ENCODE measurements at places on chromosomes 6 and 20.

- DNase-seq: peak; percentile 35
Measured at GRCh38 chr6:10719964-10720264, 3.0 kb upstream of the TMEM14C start.

DNA sequence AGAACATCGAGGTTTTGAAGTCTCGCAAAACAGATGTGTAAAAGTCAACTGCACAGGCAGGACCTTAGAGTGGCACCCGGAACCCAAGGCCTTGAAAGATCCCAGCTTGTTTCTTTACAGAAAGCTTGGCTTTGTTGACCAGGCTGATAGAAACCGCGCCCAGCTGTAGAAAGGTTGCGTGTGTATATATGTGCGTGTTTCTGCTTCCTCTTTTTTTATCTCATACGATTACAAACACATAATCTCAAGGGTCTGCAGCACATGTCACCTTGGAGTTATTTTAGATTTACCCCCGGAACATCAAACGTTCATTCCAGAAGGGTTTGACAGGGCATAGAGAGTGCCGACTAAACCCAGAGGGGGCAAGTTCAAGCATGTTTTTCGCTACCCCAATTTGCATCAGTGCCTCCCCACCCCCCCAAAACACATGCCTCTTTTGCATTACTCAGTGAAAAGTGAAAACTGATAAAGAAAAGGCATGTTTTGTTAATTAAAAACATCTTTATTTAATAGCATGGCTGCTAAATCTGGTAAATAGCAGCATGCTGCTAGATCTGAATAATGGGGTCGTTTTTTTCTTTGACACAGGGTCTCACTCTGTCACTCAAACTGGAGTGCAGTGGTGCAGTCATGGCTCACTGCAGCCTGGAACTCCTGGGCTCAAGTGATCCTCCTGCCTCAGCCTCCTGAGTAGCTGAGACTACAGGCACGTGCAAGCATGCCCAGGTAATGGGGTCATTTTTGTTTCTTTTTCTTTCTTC lies 33.2 kb upstream of the NCOA3 start:
- DNase-seq: no peak

- DNase-seq: no peak
Measured at GRCh38 chr6:48389146-48390043, 278.4 kb upstream of the PTCHD4 start.

GRCh38 chr20:48846516-48847492 lies 19.0 kb upstream of the PREX1 start:
- DNase-seq: no peak

DNA sequence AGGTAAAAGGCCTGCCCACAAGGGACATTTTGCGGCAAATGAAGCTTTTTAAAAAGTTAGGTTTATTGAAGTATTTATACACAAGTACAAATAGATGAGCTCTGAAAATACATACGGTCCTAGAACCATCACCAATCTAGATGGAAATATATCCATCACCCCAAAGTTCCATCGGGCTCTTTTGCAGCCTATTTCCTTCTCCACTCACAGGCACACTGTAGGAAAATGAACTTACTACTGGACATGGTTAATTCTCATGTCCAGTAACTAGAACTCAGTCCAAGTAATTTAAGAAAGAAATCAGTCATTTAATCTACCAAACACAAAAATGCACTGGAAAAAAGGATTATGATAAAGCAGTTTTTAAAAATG lies 6.2 kb downstream of the PCNA start:
- no peak for DNase-seq

GRCh38 chr6:32406857-32407256 lies at the start of gene BTNL2:
Gene BTNL2, minus strand, starts transcription at chr6:32407181. Its CDS starts 58 bp downstream, at chr6:32407123.
- no peak for DNase-seq

GRCh38 chr6:82602776-82603175 lies 239.2 kb downstream of the TPBG start:
- DNase-seq: no peak

GRCh38 chr6:29263001-29263400 lies 38.5 kb upstream of the OR14J1 start:
- DNase-seq: no peak

- no peak for DNase-seq
Measured at GRCh38 chr6:105898286-105898685, 187.8 kb upstream of the PRDM1 start.

- no peak for DNase-seq
Measured at GRCh38 chr20:24668384-24668702, 198.9 kb downstream of the SYNDIG1 start.

GRCh38 chr20:62331347-62331746 lies 28.6 kb downstream of the ADRM1 start:
- no peak for DNase-seq

GRCh38 chr6:35634316-35634715 lies 54.4 kb downstream of the FKBP5 start:
- no peak for DNase-seq

- no peak for DNase-seq
Measured at GRCh38 chr20:61925555-61926252, 140.0 kb downstream of the TAF4 start.

DNA sequence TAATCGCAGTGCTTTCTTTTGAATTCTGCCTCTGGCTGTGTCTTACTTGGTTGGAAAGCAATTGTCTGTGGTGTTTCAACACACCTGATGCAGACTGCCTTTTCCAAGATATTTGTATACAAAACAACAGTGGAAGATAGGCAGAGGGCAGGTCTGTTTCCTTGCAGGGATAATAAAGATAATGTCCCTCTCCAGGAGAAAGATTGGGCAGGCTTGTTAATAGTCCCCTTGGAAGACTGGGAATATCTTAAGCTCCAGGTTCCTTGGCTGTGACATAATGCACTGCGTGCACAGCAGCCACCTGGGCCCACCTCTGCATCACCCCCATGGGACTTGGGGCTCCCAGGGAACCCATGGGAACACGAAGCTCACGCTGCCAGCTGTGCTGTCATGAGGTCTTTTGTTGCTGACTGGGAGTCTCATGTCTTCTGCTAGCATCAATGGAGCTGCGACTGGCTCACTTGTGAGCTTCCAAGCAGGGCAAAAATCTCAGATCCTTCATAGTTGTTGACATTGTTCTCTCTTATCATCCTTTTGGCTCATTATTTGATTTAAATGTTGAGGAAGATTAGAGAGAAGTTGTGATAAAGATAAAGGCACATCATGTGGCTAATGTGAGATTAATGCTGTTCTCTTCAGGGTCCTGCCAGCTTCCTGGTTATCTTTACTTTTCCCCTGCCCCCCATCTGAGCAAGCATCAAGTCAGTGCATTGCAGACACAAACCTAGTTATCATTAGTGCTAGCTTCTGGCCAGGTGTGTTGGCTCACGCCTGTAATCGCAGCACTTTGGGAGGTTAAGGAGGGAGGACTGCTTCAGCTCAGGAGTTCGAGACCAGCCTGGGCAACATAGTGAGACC lies 107.1 kb upstream of the ASF1A start:
- no peak for DNase-seq

- DNase-seq: no peak
Measured at GRCh38 chr20:57241363-57241991, 25.0 kb downstream of the BMP7 start.

DNA sequence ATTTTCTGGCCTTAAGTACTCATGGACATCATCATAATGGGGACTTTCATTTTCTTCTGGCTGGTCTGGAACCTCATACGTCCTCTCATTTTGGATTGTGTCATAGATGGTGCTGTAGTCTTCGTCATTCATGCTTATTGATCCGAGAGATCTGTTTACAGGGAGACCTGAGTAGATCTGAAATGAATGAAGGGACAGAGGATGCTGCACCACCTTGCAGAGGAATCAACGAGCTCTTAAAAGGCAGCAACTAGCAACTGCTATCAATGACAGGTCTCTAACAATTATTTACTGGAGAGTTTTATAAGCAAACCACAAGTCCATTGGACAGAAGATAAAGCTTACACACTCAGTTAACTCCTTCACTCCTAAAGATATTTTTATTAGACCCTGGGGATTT lies 49.7 kb upstream of the ENPP4 start:
- no peak for DNase-seq

GRCh38 chr20:24535941-24536730 lies 66.7 kb downstream of the SYNDIG1 start:
- DNase-seq: no peak

DNA sequence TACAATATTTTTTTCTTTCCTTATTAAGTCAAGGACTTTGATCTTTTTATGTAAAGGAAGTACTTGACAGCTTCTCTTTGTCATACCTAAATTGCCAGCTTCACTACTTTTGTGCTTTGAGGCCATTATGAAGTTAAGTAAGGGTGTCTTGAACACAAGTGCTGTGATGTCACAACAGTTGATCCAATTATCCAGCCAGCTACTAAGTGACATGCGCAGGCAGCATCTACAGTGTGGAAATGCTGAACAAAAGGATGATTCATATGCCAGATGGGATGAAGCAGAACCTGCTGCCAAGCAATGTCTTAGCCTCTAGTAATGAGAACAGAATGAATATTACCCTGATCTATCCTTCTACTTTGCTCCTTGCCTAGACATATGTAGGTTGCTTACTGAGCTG lies 68.3 kb upstream of the TMEM244 start:
- DNase-seq: peak; percentile 34

DNA sequence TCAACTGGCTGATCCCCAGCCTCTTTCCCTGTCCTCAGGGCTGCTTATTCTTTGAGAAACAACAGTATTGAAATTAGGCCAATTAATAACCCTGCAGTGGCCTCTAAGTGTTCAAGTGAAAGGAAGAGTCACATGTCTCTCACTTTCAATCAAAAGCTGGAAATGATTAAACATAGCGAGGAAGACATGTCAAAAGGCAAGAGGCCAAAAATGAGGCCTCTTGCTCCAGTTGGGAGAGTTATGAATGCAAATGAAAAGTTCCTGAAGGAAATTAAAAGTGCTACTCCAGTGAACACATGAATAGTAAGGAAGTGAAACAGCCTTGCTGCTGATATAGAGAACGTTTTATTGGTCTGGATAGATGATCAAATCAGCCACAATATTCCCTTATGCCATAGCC lies 131.5 kb downstream of the MACROD2 start:
- DNase-seq: no peak

- DNase-seq: no peak
Measured at GRCh38 chr6:10389739-10390494, 25.0 kb downstream of the TFAP2A start.

DNA sequence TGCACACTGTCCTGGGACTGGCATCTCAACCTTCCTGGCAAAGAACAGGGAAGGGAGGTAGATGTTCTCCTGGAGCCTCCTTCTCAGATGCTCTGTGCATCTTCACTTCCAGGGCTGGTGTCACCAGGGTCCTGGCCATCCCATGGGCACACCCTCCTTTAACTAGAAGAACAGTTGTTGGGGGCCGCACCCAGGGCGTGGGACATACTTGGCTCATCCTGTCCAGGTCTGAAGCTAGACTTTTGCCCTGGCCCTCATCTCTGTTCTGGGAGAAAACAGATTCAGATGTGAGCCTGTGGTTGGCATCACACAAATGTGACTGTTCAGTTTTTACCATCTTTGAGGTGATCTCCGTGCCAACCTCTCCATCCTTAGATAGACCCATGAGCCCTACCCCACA lies 41.6 kb downstream of the FOXC1 start:
- no peak for DNase-seq

DNA sequence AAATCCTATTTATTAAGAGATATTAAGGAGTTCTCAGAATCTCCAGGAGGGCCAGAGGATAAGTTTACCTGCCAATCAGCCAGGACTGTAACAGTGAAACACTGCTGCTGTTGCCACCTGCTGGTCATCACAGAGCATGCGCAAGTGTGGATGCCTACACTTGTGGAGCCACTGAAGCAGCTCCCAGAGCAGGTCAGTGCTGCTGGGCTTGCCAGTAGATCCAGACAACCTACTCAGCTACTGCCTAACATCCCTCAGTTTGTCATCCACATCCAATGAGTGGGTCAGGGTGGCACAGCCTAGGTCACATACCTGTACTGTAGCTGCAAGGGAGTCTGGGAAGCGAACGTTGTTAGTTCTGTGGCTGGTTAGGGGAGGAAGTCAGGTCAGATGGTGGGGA lies 18.3 kb upstream of the NHSL1 start:
- DNase-seq: peak; percentile 38

GRCh38 chr6:128882560-128882959 lies 378 bp upstream of the LAMA2 start:
- no peak for DNase-seq

GRCh38 chr20:38894091-38894847 lies 31.9 kb upstream of the FAM83D start:
- no peak for DNase-seq

- no peak for DNase-seq
Measured at GRCh38 chr6:112259337-112259675, 4.9 kb upstream of the LAMA4 start.

- DNase-seq: no peak
Measured at GRCh38 chr20:2599288-2600006, 53.0 kb upstream of the NOP56 start.

- DNase-seq: no peak
Measured at GRCh38 chr6:118639054-118639964, 12.1 kb downstream of the CEP85L start.

GRCh38 chr6:123780021-123780420 lies 23.6 kb upstream of the NKAIN2 start:
- no peak for DNase-seq

DNA sequence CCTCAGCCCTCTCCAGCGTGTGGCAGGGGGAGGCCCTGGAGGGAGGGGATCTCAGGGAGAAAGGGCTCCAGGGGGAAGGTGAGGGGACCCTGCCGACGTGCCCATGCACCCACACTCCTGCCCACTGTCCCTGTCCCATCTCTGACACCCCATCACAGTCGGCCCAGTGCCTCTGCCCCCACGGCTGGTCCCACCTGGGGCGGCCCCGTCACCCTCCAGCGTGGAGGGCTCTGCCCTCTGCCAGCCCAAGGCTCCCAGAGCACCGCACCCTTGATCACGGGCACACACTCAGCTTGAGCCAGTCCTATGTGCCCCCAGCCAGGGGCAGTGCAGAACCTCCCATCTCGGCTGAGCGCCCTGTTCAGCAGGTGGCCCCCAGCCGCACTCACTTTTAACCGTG lies 9.2 kb downstream of the SLC4A11 start:
- no peak for DNase-seq

DNA sequence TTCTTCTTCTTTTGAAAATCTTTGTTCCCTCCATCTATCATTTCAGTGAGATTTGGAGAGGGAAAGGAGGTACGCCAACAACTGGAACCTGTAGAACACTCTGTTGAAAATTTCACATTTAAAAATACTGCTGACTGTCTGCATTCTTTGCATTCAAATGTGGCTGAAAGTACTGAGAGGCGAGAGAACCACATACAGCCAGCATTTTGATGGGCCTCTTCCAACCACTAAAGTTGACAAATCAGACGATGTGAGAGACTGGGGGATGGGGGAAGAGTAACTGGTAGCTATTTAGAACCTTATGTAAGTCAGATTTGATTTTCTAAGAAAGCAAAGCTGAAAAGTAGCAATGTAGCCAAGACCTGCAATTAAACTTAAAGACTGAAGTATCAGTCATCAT lies 77.5 kb downstream of the FKBP5 start:
- DNase-seq: no peak

Measured in adrenal gland (tissue), 19 donors.